Activated naive CD8-positive, alpha-beta T cell treated with anti-CD3 and anti-CD28 coated beads for 36 hours (primary cell): ENCODE measurements at places on chromosomes 6 and 20.

DNA sequence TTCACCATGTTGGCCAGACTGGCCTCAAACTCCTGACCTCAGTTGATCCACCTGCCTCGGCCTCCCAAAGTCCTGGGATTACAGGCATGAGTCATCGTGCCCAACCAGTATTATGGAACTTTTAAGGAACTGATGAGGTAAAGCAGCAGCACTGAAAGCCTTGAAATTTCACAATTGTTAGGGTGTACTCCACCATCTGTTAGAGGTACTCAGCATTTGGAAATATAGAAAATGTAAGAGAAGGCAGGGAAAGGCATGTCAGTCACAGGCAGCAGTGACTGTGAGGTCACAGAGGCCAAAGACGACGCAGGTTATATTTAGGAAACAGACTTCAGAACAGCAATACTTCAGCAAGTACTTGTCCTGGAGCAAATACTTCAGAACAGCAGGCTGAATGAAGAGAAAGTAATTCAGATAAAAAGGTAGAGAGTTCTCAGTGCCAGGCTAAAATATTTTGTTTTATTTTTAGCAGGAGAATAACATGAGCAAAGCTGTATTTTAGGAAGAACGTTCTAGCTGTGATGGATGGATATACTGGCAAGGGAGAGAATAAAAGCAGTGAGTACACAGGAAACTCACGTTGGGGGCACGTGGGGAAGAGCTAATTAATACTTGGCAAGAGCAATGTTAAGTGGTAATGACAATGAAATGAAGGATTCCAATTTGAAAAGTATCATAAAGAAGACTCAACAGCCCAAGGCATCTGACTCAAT lies 67.2 kb downstream of the DTNBP1 start:
- no peak overlapping the region for H3K27ac ChIP-seq
- peaks cover 14% of the 10 kb centered on the region for H3K36me3 ChIP-seq
- H3K4me3 ChIP-seq, result no peak overlapping the region

- H3K4me1 ChIP-seq, result no peaks in the 10 kb centered on the region
- H3K27me3 ChIP-seq, result peaks cover 3% of the 10 kb centered on the region
- H3K4me3 ChIP-seq, result no peak overlapping the region
- no peak overlapping the region for H3K27ac ChIP-seq
- H3K36me3 ChIP-seq, result no peaks in the 10 kb centered on the region
- DNase-seq, result no peak
Measured at GRCh38 chr6:63799813-63800212, 164.2 kb downstream of the PHF3 start.

DNA sequence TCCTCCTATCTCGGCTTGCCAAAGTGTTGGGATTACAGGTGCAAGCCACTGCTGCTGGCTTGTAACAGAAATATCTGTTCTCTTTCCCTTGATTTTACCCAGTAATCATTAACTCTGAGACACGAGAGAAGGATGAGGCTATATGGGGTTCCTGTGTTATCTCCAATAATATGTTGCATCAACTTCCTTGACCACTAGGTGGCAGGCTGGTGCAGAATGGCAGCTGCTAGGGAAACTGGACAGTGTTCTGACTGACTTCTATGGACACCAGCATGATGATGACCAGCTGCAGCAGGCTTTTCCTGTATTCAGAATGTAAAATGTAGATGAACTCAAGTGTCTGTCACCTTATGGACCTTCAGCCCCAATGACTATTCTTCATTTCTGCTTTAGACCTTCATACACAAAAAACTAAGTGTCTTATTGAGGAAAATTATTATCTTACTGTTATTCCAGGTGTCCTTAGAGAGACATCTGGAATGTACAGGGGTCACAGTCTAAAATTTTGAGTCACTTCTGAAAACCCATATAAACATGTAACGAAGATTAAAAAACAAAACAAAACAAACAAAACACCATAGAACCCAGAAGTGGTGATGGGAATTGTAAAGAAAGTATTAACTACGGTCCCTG lies 20.4 kb upstream of the CD109 start:
- H3K36me3 ChIP-seq, result no peaks in the 10 kb centered on the region
- no peak overlapping the region for H3K27ac ChIP-seq
- H3K27me3 ChIP-seq, result peaks cover 36% of the 10 kb centered on the region
- no peak overlapping the region for H3K4me3 ChIP-seq

- H3K36me3 ChIP-seq, result peaks cover 7% of the 10 kb centered on the region
- H3K27me3 ChIP-seq, result no peaks in the 10 kb centered on the region
- H3K4me3 ChIP-seq, result peak overlapping the region; percentile 88
- H3K27ac ChIP-seq, result peak overlapping the region; percentile 99
- peak; percentile 33 for DNase-seq
Measured at GRCh38 chr20:45970646-45971424, 1.2 kb downstream of the ZNF335 start.

GRCh38 chr20:56683077-56683865 lies 54.2 kb downstream of the TFAP2C start:
- H3K27me3 ChIP-seq, result peaks cover 4% of the 10 kb centered on the region
- no peaks in the 10 kb centered on the region for H3K4me1 ChIP-seq
- DNase-seq, result no peak
- H3K36me3 ChIP-seq, result no peaks in the 10 kb centered on the region
- H3K4me3 ChIP-seq, result no peak overlapping the region
